ENCODE measurements at places on chromosomes 2 and 18.

DNA sequence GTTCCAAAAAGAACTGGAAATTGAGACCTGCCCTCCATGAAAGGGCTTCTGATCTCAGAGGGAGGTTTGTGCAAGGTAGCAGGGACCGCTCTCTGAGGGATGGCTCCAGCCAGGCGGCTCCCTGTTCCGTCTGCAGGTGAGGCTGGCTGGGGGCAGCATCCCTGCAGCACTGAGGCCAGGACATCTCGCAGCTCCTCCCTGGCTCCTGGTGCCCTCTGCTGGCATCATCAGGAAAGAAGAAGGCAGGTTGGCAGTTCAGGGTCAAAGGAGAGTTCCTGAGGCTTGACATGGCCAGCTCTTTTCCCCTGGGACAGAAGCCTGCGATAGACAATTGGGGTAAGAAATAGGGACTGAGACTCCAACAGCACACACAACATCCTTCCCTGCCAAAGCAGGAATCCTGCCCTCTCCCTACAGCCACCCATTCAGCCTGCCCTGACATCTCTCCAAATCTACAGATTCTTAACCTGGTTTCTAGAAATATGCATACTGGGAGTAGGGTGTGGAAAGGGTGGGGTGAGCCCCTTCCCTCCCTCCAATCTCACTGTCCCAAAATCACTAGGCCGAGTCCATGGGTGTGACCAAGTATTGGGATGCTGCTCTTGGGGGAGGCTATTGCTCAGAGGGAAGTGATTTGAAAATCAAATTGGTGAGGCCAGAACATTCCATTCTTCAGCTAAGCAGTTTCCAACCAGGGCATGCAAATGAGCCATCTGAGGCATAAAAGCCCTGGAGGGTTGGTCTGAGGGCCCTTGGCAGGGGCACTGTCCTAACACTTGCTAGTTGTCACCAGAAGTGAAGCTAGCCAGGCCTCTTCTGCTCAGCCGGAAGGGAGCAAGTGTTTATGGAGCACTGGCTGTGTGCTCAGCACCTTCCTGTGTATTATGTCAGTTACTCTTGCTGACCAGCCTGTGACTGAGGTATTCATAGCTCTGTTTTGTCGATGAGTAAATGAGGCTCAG is 185.4 kb downstream of the TFCP2L1 start:
- DNase-seq, result no peak

DNA sequence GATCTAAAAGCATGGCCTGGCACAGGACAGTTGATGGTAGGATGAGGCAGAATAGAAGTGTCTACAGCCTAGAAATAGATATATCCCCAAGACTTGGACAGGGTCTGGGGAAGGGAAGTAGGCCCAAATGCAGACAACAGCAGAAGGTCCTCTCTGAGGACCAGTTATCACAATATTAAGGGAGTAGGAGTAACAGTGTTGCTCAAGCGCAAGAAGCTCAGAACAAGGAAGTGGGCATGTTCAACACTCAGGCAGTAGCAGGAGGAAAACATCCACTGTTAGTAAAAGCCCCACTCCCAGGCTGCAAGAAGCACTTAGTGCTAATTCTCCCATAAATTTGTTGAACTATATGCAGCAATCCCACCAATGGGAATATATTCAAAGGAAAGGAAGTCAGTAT is 314.7 kb downstream of the METTL4 start:
- no peak for DNase-seq

GRCh38 chr2:47512581-47513083 is 109.7 kb downstream of the MSH2 start:
- DNase-seq, result peak; percentile 73

DNA sequence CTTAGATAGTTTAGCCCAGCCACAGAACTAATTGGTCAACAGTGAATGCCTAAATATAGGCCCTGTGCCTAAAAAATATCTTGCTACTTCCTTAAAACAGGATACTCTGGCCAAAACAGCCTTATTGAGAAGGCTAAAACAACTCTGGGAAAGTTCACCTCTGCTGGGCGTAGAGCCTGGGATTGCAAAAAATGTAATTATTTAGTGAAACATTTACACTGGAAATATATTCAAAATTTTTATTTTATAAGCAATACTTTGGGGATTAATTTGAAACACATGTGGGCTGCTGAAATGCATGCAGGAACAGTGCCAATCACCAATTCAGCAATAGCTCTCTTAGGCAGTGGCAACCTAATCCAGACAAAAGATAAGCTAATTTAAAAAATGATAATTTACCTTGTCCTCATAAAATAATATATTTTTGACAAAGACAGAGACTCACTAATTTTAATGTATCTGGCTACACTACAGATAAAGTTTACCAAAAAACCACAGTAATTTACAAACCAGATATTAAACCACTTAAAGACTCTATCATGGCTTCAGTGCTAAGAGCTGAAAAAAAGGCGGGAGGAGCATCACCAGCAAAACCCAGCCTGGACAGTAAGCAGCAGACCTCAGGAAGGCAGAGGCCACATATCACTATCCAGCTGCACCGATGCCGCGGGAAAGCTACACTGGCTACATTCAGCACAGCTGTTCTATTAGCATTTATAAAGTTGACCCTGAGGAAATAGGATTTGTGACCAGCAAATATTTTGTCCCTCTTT is 18.5 kb downstream of the TRAK2 start:
- DNase-seq, result no peak

GRCh38 chr18:58057291-58057965 is 13.4 kb downstream of the NEDD4L start:
- DNase-seq, result no peak
